ENCODE measurements at places on chromosomes 2 and 18.

GRCh38 chr18:45723567-45724355, at the start of gene SLC14A1:
Gene SLC14A1 (plus strand): TSS chr18:45724181. CDS start chr18:45730321, 6,140 bp downstream.
- no peak for DNase-seq

- no peak for DNase-seq
Observed at GRCh38 chr2:15169326-15170069, 391.6 kb downstream of the NBAS start.

GRCh38 chr2:152715854-152716428, 1.3 kb downstream of the PRPF40A start:
- no peak for DNase-seq

GRCh38 chr2:146806364-146807005, 1038.3 kb upstream of the ACVR2A start:
- DNase-seq = no peak

DNA sequence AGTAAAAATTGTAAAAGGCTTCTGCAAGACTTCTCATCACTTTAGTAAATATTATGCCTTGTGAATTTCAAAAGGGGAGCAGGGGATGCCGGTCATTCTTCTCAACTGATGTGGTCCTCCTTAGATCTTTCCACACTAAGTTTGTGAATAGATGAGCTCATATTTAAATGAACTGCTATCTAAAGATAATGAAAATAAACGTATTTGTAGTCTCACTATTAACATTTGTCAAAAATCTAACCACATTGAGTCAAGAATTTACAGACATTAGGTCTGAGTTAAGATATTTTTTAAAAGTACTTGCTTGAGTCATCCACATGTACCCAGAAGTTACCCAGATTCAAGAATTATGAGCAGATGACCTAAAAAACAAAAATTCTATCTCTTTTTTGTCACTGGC, 6.5 kb downstream of the PRPF40A start:
- DNase-seq = no peak

GRCh38 chr18:71503222-71503621, 1040.9 kb downstream of the CBLN2 start:
- no peak for DNase-seq

- no peak for DNase-seq
Observed at GRCh38 chr2:218169757-218170546, 3.2 kb upstream of the CXCR1 start.

- DNase-seq = no peak
Observed at GRCh38 chr2:14602309-14602708, 30.2 kb upstream of the LRATD1 start.

- DNase-seq = no peak
Observed at GRCh38 chr2:174072069-174072468, 106.9 kb upstream of the SP3 start.

DNA sequence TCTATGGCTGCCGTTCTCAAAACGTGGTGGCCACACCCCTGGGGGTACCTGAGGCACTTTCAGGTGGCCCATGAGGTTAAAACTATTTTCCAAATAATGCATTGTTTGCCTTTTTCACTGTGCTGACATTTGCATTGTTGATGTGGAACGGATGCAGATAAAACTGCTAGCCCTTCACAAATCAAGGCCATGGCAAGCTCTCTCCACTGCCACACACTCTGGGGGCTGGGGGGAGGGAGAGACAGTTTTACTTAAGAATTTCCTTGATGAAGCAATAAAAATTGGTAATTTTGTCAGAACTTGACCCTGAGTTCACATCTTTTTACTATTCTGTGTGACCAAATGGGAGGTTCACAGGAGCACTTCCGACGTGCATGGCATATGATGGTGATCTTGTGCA, 22.0 kb upstream of the TGIF1 start:
- DNase-seq = no peak

- DNase-seq = no peak
Observed at GRCh38 chr2:230216489-230216888, 3.3 kb downstream of the SP110 start.

- DNase-seq = no peak
Observed at GRCh38 chr2:1839066-1839756, 94.9 kb upstream of the PXDN start.

GRCh38 chr18:10121028-10121427, 207.2 kb downstream of the VAPA start:
- no peak for DNase-seq

DNA sequence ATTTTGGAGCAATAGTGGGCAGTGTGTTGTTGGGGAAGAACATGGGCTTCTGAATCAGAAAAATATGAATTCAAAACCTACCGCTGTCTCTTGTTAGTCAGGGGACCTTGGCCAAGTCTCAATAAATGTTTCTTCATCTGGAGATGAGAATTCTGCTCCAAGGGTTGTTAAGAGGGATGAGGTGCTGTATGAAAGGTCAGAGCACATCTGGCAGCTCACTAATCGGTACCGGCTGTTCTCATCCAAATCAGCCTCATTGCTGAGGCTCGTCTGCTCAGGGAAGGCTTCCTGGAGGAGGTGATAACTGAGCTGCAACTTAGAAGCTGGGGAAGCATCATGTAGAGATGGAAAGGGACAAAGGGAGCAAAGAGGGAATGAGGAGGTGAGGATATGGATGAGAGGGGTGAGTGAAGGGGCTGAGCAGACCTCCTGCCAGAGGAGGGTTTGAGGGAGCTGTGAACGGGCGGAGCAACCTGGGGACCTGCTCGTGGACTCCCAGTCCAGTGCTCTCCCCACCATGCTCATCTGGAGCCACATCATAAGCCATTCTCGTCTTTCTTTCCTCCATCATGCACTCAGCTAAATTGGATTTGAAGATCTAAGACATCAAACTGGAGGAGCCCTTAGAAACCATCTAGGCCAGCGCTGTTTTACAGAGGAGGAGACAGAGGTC, 47.4 kb downstream of the GREB1 start:
- DNase-seq = no peak

Data from iPS DF 6.9 (cell line).